ENCODE measurements at places on chromosomes 12 and 14.

DNA sequence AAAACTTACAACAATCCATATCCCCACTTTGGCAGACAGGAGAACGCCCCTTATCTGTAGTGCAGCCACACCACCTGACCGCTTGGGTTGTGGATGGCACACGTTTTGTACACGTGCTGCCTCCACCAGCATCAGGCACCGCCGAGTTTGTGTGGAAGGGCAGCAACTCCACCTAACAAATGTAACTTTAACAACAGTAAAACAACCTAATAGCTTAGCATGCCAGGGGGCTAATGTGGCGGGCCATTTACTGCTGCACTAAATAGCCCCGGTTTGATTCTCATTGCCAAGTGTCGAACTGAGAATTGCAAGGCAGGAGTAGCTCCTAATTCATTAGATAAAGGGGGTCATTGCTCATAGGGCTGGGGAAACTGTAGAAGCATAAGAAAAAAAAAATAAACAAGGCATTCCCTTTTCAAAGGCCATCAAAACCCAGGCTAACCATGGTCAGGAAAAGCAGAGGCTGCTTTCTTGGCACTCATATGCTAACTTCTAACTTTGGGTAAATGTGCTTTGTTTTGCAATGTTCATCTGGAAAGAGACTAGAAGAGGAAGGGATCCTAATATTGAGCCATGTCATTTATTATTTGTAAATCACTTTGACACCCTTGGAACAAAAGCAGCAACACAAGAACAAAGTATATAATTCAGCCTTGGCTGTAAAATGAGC, 279.7 kb upstream of the SOX5 start:
- no peak for DNase-seq

- DNase-seq: no peak
These were observed 324.8 kb downstream of the C12orf50 start for GRCh38 chr12:87704374-87704773.

DNA sequence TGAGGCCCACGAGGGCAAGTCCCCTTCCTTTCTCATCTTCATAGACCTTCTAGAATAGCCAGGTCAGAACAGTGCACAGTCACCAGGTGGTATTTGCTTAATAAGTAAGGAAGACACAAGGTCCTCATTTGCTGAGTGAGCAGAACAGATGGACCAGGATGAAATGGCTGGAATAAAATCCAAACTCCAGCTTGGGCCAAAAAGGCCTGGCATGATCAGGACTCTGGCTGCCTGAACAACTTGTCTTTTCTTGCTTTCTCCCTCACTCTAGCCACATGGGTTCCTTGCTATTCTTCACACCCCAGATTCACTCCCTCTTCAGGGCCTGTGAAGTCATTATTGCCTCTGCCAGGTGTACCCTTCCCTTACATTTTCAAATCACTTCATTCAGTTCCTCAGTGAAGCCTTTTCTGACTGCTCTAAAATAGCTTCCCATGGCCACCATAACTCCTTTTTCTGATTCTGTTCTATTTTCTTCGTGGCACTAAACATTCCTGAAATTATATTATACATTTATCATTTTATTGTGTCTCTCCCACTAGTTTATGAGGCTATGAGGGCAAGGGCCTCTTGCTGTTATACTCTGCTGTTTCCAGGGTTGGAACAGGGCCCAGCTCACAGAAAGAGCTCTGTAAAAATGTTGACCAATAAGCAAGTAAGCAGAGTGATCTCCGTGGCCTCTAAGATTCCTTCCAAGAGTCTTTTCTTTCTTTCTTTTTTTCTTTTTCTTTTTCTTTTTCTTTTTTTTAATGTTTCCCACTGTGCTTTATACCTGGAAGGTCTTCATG, 150.8 kb downstream of the TTC8 start:
- DNase-seq: no peak

GRCh38 chr14:96594961-96595360, 92.8 kb downstream of the PAPOLA start:
- no peak for DNase-seq

- DNase-seq: no peak
These were observed 111.0 kb downstream of the MNAT1 start for GRCh38 chr14:60845523-60845922.

- DNase-seq: no peak
These were observed 47.1 kb downstream of the KRT80 start for GRCh38 chr12:52144512-52145227.

DNA sequence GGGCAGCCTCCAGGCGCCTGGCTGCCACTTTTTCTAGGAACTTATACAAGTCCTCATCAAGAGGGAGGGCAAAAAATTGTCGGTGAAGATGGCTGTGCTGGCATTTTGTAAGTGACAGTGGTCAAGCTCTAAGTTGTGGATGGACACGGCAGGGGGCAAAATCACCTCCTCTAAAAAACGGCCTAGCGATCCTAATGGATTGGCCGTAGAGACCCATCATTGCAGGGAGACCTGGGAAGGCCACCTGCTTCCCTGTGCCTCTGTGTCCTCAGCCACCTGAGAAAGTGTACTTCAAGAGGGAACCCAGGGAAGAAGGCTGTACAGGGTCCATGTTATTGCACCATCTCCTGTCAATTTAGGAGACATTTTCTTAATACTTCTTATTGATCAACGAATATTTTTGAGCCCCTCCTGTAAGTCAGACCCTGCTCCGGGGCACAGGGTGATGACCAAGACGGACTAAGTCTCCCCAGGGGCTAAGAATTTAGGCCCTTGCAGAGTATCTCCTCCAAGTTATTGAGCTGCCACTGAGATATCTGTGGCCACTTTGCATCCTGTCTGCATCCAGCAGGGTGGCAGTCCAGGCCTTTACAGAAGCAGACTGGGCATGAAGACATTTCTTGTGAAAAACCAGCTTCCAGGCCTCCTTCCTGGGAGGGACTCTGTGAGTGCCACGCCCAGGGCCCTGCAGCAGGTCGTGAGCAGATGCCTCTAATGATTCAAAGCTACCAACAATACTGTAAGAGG, 40.5 kb downstream of the PSMA6 start:
- no peak for DNase-seq

GRCh38 chr12:120684523-120684932, 2.4 kb upstream of the MLEC start:
- DNase-seq: no peak

GRCh38 chr14:36295642-36296627, 24.5 kb downstream of the MBIP start:
- no peak for DNase-seq

- DNase-seq: no peak
These were observed 189.5 kb downstream of the KCNC2 start for GRCh38 chr12:75020068-75020557.

DNA sequence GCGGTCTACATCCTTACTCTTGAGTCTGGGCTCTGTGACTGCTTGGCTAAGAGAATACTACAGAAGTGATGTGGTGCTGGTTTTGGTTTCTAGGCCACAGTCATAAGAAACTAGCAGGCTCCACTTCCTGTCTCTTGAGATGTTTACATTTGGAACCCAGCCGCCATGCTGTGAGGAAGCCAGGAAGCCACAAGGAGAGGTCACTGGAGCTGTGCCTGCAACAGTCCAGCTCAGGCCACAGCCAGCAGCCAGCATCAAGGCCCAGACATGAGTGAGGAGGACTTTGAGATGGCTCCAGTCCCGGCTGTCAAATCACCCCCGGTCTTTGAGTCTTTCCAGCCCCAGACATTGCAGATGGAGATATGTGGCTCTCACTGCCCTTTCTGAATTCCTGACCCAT, 12.9 kb upstream of the FAM181A start:
- no peak for DNase-seq

DNA sequence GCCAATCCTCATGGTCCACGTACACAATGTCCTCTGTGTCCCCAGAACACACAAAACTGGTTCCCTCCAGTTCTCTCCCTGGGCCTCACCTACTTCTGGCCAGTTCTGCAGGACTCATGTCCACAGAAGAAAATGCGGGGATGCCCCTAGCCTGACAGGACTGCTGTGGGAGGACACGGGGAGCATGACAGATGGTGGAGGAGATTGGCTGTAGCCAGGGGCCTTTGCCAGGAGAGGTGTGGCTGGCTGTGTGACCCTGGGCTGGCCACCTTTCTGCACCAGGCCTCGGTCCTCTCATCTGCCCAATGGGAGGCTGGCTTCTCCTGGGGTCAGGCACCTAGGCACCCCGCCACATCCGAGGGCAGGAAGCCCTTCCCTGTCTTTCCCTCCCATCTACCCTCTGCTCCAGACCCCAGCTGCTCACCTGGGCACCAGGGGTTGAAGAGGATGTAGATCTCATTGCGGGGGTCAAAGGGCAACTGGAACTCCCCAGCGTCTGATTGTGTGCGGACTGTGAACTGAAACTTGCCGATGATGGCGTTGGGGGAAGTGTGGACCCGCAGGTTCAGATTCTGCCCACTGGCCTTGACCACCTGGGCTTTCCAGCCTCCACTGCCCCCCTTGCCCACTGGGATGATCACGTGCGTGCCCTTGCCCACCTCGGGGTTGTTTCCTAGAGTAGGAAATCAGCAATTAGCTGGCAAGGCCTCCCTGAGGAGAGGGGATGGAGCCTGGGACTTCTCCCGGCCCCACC, 2.8 kb downstream of the TGM1 start:
- DNase-seq: no peak

All from effector CD4-positive, alpha-beta T cell (primary cell).